ENCODE measurements at places on chromosomes 7 and 10.

DNA sequence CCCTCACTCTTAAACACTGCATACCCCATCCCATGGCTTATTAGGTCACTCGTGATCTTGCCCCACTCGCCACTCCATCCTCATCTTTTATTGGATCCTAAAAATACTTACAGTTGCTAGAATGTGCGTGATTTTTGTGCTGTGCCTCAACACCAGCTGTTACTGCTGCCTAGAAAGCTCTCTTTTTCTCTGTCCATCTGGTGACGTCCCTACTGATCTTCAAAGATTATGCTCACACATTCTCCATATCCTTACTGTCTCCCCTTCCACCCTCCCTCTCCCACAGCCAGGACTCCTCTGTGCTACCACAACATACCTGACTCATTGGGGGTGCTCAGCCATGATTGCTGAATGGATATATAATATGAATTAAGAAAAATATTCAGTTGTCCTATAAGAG is 42.0 kb downstream of the CDK6 start:
- DNase-seq = no peak

DNA sequence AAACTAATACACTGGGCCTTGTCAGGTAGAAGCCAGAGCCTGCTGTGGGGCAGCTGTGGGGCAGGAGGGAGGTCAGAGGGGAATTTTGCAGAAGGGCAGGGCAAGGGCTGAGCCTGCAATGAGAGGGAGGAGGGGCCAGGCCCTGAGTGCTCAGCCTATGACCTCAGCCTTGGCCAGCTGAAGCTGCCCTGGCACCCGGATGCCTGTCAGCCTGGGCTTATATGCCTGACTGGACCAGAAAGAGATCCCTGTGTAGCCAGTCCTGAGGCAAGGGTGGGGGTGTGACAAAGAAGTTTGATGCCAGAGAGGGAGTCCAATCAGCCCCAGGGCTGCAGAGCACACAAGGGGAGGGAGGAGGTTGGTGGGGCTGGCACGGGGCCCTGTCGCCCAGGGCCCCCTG is 22.3 kb upstream of the PRRT4 start:
- no peak for DNase-seq

GRCh38 chr7:112157072-112157471 is 49.1 kb downstream of the DOCK4 start:
- no peak for DNase-seq

DNA sequence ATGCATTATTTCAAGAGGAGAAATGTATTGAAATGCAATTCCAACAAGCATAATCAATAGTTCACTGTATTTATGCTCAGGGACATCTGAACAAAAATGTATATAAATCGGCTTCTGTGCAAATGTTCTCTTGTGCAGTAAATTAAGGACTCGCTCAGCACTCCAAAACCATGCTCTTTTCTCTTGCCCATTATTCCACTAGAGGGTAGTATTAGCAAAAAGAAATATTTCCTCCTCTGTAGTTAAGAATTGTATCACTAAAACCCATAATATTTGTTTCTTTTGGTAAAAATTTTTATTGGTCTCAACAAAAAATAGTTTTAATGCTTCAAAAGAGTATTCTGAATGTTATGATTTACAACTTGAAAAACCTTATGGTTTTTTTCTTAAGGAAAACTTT is 803.1 kb downstream of the PCDH15 start:
- DNase-seq = no peak

DNA sequence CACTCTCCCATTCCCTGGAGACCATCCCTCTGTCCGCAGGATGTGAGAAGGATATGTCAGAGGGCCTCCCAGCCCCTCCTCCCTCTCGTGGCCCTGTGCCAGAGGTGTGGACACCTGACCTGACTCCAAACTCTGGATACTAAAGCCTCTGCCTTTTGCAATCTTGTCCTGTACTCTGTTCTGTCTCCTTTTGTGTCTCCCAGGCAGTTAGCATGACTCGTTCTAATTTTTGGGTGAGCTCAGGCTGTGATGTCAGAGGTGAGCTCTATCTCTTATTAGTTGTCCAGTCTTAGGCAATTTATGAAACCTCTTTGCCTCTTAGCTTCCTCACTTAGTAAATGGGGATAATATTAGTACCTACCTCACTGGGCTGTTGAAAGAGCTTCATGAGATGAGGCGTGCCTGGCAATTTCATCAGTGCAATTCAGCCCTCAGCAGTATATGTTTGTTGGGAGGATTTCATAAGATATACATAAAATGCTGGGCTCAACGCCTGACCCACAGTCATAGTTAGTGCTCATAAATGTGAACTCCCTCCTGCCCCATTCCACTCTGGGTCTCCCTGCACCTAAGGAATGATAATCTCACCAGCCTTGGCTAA is 10.9 kb downstream of the MARVELD1 start:
- no peak for DNase-seq

DNA sequence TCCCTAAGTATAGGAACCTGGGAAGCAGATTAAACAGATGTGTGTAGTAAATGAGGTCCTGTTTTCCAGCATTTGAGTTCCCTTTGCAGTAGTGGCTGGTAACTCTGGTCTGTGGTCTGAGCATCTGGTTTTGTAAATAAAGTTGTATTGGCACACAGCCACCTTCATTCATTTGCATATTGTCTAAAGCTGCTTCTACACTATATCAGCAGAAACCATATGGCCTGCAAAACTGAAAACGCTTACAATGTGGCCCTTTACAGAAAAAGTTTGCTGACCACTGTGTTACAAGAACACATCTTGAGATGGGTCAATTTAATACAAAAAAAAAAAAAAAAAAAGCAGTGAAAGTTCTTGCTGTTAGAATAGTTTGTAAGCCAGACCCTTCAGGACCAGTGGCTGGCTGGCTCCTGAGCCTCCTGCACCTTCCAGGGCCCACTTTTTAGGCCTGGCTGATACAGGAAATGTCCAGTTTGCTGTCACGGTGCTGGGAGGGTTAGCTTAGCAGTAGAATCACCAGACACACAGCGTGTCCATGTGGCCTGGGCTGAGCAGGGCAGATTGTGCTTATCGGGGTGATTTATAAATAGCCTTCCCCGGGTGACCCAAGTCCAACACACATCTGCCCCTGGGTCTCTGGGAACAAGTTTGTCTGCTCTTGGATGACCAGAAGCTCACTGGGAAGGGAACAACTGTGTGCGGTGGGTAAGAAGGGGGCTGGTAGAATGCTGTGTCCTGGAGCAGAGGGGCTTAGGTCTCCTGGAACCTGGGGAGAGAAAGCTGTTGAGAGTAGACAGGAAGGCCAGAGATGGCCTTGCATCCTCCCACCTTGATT is 1.4 kb downstream of the C10orf71 start:
- DNase-seq = no peak

DNA sequence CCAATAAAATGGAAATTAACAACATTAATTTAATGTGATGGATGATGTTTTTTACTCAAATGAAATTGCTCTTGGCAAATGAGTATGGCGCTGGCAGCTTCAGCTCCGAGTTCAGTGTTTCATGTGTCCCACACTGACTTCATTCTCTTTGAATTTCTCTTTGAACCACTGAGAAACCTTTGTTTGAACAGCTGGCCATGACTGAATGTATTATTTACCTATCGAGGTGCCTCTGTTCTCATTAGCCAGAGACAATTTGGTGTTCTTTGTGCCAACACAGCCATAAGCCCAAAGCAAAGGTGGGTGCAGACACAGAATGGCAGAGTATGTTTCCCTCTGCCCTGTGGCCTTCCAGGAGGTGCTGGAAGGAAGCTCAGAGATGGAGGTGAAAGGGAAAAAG is 42.1 kb downstream of the TMEM178B start:
- DNase-seq = no peak

DNA sequence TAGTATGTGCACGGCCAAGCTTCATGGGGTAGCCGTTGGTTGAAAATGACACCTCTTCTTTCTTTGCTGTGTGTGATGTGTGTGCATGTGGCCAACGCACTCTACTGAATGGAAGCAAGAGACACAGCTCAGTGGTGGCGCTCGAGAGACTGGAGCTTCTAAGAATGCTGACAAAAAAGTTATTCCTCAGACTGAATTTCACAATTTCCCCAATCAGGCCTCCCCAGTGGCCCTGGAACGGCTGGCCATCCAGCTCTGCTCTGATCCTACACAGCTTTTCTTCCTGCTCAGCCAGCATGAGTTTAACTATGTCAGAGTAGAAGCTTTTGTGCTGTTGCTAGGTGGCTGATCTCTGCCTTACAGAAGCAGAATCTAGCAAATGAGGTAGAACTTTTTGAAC is 186.7 kb upstream of the PLXDC2 start:
- DNase-seq = no peak

DNA sequence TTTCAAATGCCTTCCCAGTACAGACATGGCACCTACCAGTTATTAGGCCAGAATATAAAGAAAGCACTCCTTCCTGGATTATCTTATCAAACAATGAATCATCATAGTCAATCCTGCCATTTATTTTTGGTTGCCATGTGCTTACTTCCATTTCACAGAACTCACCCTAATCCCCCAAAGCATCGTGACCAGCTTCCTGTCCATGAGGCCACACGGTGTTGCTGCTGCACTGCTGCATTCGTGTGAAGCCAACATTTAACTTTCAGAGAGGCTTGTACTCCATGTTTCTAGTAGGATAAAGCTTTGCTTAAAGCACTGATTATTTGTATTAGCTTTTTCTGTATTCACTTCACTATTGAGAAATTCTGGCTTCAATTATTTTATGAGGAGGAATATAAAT is 14.4 kb downstream of the COL28A1 start:
- no peak for DNase-seq

- DNase-seq = no peak
Observed at GRCh38 chr10:96671211-96671890, 49.0 kb downstream of the PIK3AP1 start.

- DNase-seq = no peak
Observed at GRCh38 chr10:7069706-7070105, 341.1 kb downstream of the SFMBT2 start.

DNA sequence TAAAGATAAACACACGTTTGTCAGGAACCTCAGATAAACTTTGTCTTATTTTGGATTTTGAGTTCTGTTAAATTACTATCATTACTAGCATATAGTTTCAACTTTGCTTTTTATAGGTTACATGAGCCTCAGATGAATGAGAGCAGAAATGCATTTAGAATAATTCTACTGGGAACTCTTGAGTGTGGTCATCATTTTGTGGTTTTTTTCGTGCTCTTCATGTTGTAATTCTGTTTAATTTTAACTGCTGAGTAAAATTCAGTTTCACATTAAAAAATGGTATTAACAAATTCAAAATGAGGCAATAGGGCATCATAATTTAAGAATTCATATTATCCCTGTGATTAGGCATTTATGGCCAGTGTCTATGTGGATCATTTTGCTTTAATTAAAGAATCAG is 72.9 kb downstream of the GNAI1 start:
- no peak for DNase-seq

GRCh38 chr10:92407305-92408016 is 116.5 kb downstream of the MARCHF5 start:
- DNase-seq = no peak

DNA sequence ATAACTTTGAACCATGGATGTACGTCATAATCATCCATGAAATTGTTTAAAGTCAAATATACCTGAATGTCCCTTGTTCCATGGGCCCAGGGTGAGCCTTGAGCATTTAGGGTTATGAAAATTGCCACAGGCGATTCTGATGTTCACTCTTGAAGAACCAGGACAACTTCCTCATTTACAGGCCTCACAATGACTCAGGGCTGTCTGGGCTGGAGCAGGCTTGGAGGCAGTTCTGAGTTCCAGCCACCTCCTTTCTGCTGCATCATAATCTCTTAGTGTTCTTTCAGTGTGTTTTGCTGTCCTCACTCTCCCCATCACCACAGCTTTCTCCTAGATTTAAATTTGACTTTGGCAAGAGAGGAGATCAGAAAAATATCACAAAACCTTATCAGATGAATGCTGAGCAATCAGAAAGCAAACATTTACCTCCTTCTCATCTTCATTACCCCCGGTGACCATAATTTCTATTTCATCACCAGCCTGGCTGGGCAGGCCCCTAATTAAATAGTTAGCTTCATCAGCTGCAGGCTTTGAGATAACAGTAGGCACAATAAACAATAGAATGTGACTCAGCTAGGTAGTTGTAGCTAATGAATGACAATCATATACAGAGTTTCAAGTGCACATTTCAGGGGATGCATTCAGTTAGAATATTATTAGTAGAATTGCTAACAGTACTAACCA is 571.0 kb downstream of the SH2D4B start:
- no peak for DNase-seq

DNA sequence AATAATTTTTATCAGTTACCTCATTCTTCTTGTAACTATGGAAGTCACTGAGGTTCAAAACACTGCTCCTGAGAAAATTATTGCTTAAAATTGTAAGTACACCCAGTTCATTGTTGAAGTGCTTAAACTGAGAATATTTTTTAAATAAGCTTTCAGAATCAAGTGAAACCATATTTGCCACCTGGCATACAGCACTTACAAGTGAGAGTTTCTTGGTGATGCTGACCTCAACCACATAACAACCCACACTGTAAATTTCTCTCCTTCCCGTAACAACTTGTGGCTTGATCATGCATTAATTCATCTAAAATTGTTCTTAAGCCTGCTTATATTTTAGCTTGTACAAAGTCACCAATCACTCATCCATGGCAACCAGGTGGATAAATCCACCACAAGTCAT is 34.0 kb downstream of the IMMP2L start:
- no peak for DNase-seq

DNA sequence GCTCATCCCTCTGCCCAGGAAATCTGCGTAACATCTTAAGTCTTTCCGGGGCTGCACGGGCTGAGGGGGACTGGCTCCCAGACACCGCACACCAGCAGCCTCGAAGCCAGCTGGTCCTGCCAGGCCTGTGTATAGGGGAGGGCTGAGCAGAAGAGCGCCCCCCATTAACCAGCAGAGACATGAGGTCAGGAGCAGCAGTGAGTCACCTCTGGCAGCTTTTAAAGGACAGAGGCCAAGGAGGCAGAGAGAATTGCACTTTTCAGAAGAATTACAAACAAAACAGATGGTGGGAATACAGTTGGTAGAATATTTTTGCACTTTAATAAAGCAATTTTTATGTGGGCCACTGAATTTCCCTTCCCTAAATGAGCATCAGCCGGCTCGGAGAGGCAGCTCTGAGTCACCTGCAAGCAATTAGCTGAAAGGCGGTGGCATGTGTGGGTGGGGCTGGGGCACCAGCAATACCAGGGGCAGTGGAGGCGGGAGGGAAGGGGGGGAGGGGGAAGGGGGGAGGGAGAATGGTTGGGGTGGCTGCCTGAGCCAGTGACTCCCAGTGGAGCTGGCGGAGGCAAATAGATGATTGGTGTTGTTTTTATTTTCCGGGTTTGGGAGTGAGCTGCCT is 39.1 kb downstream of the GOLGA7B start:
- no peak for DNase-seq

DNA sequence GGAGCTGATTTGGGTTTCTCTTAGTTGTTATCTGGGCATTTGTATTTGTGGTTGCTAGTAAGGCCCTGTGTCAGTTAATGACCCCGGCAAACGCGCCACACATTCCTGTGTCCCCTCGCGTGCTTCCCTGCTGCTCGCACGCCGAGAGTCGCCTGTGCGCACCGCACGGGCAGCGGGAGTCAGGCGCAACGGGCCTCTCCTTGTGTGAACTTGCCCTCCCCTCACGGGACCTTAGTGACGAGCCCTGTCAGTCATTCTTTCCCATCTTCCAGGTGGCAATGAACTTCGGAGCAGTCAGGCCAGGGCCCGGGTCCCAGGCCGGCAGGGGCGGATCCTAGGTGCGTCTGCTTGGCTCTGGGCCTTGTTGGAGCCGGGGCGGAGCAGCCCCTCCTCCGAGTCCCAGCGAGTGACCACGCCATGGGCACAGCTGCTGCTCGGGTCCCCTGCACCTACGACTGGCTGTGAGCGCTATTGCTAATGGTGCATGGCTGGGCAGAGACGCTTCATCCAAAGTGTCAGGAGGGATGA is 12.4 kb upstream of the PRKAR1B start:
- no peak for DNase-seq

Measured in CD4-positive, CD25-positive, alpha-beta regulatory T cell (primary cell).